Inflammatory macrophage (primary cell): ENCODE measurements at places on chromosomes 13 and 19.

DNA sequence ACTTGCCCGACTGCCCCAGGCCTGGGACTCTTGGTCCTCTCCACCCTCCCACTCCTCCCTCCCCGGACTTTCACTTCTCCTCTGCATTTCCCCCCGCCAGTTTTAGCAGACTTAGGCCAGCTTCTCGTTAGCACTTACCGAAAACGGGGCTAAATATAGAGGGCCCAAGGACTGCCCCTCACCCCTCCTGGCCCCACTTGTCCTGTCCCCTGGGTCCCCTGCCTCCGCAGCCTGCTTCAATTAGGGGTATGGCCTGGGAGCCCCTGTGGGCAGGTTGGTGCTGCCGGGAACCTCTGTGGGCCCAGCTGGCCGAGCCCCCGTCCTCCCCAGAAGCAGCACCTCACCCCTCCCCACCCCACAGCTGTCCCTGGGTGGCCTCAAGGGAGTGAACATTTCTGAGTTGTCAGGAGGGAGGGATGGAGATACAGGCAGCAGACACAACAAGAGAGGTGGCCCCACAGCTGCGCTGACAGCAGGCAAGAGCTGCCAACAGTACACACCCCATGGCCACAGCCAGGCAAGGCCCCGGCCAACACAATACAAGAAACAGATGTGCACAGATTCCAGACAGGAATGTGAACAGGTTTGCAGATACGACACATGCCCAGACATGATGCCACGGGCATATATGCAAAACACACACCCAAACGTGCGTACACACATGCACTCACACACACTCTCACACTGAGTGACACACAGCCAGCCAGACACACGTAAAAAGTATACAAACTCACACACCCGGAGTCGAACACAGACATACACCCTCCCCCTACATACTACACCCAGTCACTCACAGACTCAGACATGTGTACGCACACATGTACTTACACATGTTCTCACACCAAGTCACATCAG is 2.6 kb downstream of the POU2F2 start:
- DNase-seq = peak; percentile 76

DNA sequence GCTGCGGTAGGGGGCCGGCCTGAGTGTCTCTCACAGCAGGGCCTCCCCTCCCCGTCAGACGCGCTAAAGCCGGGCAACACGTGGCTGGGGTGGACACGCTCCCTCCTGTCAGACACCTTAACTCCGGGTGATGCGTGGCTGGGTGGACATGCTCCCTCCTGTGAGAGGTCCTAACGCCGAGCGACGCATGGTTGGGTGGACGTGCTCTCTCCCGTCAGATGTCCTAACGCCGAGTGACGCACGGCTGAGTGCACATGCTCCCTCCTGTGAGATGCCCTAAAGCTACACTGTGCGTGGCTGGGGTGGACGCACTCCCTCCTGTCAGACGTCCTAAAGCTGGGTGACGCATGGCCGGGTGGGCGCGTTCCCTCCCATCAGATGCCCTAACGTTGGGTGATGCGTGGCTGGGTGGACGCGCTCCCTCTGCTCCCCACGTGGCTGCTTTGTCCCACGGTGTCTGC is 126.1 kb upstream of the MCF2L start:
- no peak for DNase-seq

DNA sequence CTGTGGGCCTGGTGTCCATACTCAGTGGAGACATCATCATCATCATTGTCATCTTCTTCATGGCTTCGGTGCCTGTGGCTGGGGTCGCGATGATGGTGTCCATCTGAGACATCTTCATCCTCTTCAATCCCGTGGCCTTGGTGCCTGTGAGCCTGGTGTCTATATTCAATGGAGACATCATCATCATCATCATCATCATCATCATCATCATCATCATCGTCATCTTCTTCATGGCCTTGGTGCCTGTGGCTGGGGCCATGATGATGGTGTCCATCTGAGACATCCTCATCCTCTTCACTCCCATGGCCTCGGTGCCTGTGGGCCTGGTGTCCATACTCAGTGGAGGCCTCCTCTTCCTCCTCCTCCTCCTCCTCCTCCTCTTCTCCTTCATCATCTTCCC is 917 bp downstream of the HRC start:
- DNase-seq = no peak

- DNase-seq = no peak
Observed at GRCh38 chr13:35923347-35923746, 207.8 kb downstream of the DCLK1 start.

- peak; percentile 83 for DNase-seq
Observed at GRCh38 chr19:18397242-18398202, at the start of gene LRRC25. Gene LRRC25 (minus strand): TSS chr19:18397622. CDS start chr19:18396963, 659 bp downstream.

DNA sequence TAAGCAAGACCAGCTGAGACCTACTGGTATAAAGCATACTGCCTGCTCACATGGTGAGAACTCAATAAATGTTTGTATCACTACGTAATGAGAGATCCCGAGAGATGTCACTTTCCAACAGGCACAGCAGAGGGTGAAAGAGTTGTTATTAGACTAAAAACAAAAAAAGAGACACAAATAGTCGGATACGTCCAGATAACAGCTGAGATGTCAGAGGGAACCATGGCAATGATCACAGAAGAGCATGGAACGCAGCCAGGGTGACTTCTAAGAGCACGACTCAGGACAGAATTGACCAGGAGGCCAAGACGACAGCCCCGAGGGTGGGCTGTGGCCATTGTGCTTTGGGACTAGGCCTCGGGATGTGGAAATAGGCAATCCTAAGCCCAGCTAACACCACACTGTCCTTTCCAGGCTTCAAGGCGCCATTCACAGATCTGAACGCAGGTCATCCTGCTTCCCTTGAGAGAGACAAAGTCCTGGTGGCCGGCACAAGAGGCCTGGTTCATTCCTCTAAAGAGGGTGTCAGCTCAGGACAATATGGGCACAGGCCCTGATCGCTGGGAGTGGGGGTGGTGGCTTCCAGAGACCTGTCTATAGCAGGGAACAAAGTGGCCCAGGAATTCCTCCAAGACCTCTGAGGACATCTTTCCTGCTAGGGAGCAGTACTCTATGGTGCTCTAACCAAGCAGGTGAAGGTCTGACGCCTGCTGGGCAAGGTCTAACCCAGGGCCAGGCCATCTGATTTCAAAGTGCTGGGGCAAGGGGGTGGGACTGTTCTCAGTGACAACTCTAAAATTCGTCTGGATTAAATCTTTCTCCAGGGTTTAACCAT is 3.2 kb downstream of the SH3GL1 start:
- DNase-seq = no peak

GRCh38 chr19:11657307-11657706 is 60.0 kb downstream of the ZNF627 start:
- DNase-seq = no peak

GRCh38 chr19:53147645-53148044 is 11.2 kb downstream of the ZNF347 start:
- DNase-seq = no peak

- DNase-seq = no peak
Observed at GRCh38 chr13:33183431-33184111, 102.0 kb downstream of the STARD13 start.

DNA sequence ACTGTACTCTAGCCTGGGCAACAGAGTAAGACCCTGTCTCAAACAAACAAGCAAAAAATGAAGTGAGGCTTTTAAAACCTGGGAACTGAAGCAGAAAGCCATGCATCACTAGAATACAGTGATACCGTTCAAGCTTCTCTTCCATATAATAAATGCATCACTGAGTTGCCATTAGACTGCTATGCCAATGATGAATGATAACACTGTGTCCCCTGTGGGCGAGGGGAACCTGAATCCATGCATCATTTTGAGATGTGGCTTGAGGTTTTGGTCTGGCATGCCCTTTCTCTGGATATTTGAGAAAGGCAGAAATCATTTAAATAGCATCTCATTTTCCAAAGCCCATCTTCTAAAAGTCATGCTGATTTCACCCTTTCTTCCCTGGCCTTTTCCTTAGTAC is 1.5 kb upstream of the FAM124A start:
- DNase-seq = no peak

DNA sequence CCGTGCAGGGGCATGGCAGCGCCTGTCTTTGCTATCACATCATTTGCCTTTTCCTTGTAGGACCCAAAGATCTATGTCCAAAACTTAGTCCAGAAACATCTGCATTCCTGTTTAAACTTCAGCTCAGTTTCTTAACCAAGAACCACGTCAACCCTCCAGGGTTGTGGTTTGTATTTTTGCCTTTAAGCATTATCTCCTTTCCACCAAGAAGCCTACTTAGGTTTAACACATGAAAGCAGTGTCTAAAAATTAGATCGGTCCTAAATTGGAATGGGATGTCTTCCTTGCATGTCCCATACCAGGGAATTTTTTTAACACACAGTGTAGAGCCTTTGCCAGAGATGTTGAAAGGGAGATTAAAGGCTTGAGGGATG is 38.8 kb downstream of the DHRS12 start:
- no peak for DNase-seq

- peak; percentile 71 for DNase-seq
Observed at GRCh38 chr19:39409208-39410016, 2.8 kb downstream of the ZFP36 start.

- DNase-seq = no peak
Observed at GRCh38 chr19:892243-892893, 619 bp downstream of the MED16 start.

DNA sequence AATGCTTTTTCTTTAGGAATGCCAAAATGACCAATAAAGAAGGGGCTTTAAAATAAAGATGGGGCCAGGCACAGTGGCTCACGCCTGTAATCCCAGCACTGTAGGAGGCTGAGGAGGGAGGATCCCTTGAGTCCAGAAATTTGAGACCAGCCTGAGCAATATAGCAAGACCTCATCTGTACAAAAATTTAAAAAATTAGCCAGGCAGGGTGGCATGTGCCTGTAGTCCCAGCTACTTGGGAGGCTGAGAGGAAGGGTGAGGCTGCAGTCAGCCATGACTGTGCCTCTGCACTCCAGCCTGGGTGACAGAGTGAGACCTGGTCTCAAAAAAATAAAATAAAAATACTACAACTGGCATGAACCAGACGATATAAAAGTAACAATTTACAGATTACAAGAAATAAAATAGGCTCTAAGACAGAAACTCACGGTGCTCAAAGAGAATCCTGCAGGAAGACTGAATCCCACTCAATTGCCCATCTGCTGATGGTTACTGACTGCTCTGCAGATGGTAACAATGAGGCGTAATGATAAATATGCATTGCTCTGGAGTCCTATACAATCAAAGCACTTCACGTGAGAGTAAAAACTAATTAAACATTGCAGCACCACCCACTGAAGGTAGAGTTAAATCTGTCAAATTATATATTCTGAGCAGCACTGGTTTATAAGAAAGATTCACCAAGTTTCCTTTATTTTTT is 93.2 kb downstream of the LHFPL6 start:
- no peak for DNase-seq

GRCh38 chr13:76860706-76861105 is 25.5 kb downstream of the KCTD12 start:
- no peak for DNase-seq

DNA sequence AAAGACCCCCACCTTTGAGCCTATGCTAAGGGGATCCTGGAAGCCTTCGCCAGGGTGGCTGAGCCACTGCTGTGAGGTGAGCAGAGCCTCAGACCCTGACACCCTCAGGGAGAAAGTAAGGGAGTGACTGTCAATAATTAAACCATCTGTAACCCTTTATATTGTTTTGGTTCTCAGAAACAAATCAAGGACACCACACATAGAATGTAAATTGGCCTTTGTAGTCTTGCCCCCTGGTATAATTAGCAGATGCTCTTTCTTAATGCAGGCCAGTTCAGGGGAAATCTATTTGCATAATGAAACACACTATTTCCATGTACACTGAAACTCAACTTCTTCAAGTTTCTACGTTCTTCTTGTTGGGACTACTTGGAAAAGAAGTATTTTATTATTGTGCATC is 127.7 kb upstream of the EDNRB start:
- DNase-seq = no peak

- peak; percentile 63 for DNase-seq
Observed at GRCh38 chr13:50732712-50733111, 110.8 kb downstream of the DLEU7 start.

- no peak for DNase-seq
Observed at GRCh38 chr19:1524972-1525325, 1.1 kb downstream of the PLK5 start.

DNA sequence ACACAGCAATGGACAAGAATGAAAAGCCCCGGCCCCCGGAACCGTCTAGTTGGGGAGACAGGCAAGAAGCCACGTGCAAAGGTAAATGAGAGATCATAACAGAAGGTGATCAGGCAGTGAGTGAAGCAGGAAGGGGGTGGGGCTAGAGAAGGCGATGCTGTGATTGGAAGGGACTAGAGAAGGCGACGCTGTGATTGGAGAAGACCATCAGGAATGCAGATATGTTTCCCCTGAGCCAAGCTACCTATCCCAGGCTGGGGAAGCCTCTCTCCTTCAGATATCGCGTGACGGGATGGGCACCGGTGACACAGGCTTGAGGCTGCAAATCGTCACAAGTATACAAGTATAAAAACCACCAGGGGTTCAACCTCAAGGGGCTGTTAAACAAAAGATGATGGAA is 21.8 kb downstream of the DCAF15 start:
- DNase-seq = no peak

- DNase-seq = no peak
Observed at GRCh38 chr19:16922592-16922934, 33.8 kb downstream of the F2RL3 start.

- no peak for DNase-seq
Observed at GRCh38 chr13:43293986-43294385, 270.6 kb downstream of the DNAJC15 start.

DNA sequence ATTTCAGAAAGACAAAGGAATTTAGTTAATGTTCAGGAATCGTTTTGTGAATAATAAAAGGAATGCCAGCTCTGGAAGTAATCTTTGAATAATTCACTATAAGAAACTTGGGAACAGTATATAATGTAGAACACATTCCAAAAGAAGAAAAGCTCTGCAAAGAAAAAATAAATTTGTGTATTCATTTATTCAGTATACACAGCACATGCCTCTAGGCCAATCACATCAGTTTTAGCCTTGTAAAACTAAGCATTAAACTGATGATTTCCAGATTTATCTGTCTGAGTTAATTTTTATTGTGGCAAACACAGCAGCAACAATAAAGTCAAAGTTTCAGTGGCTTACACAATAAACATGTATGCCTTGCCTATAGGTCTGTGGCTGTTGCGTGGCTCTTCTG is 5.7 kb upstream of the RXFP2 start:
- no peak for DNase-seq

DNA sequence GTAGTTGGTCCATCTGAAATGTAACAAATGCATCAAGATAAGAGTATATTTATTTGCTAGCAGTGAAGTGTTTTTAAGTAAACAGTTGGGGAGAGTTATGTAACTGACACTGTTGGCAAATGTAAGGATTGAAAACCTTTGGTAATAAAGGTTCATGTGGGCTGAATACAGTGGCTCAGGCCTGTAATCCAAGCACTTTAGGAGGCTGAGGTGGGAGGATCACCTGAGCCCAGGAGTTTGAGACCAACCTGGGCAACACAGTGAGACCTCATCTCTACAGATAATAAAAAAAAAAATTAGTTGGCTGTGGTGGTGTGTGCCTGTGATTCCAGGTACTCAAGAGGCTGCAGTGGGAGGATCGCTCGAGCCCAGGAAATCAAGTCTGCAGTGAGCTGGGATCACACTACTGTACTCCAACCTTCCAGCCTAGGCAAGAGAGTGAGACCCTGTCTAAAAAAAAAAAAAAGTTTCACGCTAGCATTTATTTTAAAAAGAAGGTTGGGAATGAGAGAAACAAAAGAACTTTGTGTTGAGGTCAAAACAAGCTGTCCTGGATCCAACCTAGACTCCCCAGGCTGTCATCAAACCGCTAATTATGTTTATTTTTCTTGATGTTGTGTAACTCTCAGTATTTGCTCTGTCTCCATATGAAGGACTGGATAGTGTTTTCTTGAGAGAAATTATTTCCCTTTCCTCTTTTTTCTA is 20.7 kb downstream of the SETDB2 start:
- no peak for DNase-seq

- no peak for DNase-seq
Observed at GRCh38 chr13:114008964-114009589, 35.2 kb upstream of the C13orf46 start.
